ENCODE measurements at places on chromosomes 12 and 14.

GRCh38 chr12:3461391-3461790 lies 29.6 kb upstream of the PRMT8 start:
- ATAC-seq = no peak

GRCh38 chr12:108704527-108704926 lies 26.8 kb downstream of the CORO1C start:
- ATAC-seq = no peak

DNA sequence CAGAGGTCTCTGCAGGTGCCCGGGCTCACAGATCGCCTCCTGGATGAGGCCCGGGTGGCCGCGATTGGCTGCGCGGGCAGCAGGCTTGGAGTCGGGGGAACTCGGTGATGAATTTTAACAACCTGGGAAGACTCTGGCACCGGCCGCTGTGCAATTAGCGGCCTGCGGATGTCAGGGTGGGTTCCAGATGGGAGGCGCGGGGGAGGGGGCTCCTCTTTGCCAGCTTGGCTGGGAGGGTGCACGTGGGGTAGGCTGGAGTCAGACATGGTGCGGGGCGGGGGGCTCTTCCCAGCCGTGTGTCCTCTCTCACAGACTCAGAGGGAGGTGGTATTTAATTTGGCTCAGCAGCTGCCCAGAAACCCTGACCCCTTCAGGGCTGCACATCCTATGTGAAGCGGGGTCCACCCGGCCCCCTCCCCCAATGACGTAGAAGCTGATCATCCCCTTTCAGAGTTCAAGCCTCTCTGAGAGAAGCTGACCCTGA lies 81.4 kb downstream of the KIF26A start:
- no peak for ATAC-seq

DNA sequence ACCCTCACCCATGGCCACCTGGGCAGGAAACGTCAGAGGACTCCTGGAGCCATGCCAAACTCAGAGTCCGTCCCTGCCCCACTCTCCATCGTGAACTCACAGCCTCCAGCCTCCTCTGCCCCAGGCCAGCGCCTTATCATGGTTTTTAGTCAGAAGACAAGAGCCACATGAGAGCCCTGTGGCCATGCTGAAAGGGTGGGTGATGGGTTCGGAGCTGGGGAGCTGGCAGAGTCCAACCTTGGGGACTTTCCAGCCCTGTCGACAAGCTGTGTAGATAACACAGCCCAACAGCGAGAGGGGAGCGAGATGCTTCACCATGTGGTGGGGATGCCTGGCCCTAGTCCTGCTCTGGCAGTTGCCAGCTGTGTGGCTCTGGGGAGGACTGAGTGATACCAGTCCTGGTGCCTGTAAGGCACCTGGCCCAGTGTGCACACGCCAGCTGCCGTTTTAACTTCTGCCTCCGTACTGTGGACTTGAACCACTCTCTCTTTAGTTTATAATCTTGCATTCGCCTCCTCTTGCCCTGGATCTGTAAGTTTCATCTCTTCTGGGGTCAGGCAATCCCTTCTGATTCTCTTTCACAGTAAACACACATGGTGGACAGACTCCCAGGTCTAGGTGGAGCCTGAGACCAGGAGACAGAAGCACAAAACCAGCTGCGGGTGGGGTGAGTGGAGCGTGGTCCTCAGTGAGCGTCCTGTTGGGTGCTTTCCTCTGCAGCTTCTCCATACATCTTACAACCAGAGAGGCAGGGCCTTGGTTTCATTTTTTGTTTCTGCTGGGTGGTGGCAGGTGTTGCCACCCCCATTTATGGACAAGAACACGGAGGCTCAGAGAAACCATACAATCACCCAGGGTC lies 55.3 kb downstream of the RIN3 start:
- peak; percentile 15 for ATAC-seq

GRCh38 chr14:44316647-44317440 lies 190.2 kb downstream of the FSCB start:
- ATAC-seq = peak; percentile 96

GRCh38 chr12:15842108-15842507 lies 40.1 kb upstream of the STRAP start:
- no peak for ATAC-seq

DNA sequence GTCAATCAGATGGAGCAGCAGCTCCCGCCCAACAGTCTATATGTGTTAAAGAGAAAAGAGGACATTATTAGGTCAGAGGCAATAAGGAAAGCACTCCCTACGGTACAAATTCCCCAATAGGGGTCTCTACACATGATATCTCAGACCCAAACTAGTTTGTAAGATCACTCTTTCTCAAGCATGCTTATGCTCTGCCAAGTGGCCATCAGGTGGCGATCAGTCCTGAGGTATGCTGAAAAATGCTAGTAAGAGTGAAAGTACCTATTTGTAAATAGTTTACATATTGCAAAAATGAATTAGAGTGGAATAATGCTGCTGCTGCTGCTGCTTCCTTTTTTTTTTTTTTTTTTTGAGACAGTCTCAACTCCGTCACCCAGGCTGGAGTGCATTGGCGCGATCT lies 61.0 kb downstream of the CPM start:
- no peak for ATAC-seq

DNA sequence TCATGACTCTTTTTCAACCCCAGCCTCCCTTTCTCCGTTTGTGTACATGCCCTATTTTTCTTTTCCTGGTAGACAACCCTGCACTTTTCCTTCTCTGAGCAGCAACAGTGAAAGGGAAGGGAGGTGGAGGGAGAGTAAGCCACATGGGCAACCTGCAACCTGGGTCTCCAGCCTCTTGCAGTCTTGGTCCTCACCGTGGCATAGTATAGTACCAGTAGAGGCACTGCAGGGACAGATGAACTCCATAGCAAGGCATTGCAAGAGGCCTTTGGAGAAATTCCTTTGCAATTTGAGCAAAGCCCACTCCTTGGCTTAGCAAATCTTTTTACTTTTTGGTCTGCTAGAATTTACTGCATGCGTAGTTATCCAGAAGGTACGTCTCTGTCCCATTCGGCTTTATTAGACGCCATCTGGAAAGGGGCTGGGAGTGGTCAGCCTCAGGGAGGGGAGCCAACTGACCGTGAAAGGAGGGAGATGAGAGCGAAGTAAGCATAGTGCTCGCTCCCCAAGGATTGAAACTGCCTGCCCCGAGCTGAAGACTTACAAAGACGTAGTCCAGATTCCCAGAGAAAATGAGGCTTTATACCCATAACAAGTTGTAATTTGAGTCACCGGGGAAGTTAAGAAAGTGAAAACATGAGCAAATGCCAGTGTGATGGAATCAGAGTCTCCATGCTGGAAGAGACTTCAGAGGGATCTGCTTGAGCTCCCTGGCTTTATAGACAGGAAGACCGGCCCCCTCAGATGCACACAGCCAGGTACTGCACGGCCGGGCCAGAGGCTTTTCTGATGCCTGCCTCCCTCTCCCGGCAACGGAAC lies 332.0 kb downstream of the CACNA1C start:
- no peak for ATAC-seq

DNA sequence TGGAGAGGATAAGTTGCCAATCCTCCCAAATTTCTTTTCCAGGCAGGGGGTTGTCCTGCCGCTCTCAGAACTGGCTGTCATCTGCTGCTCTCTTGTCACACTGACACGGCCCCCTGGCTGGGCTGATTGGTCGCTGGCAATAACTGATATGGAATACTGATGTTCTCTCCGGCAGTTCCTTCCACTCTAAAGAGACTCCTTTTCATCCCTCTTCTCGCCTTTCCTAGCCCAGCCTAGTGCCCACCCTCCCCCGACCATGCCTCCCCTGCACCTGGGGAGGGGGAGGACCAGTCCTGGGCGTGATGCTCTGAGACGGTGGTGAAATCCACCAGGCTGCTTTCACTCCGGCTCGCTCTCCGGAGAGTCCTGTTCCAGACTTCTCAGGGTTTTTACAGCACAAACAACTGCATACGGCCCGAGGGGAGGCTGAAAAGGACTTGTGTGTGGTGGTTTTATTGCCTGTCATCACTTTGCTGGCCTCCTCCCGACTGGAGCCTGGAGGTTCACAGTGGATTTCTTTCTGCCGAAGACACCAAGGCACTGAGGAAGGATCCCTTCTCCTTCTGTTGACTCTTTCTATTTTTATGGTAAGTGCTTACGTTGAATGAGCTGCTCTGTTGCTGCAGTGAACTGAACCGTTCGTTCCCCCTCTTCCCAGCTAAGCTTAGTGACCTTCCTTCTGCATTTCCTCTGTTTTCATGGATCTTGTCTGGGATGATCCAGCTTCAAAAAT lies at the start of gene ANO4:
Gene ANO4 (plus strand): TSS at position 336 of the 733 bp plus-strand sequence. CDS start 107,010 bp downstream, outside the sequence.
- ATAC-seq = no peak

GRCh38 chr12:68630050-68630449 lies 19.4 kb downstream of the RAP1B start:
- ATAC-seq = peak; percentile 35

DNA sequence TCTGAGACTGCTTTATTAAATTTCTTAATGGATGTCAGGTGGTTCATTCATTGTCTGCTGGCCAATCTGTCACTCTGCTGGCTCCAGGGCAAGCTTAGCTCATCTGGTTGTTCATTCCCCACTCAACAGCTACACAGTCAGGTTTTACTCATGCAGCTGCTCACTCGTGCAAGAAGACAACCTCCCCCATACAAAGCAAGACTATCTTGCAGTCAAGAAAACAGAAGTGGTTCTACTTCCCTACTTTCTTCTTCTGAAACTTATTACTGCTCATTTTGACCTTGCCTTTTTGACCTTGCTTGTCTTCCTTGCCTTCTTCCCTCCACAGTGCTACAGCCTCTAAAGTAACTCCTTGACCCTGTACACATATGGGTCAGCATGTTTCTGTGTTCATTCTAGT lies 277.9 kb downstream of the SSPN start:
- peak; percentile 71 for ATAC-seq

DNA sequence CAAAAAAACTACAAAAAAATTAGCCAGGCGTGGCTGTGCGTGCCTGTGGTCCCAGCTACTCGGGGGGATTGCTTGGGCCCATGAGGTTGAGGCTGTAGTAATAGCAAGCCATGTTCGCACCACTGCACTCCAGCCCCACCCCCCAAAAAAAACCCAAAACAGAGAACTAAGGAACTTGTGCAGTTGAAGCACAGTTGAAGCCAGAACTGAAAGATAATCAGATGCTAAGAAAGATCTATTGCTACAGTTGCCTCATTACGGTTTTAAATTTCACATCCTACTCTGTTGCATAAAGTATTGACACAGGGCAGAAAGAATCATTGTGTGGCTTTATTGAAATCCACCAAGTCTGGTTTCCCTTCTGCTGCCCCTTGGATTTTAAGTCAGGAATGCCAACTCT lies 3.8 kb downstream of the CS start:
- ATAC-seq = no peak

GRCh38 chr12:45535610-45536180 lies 193.8 kb upstream of the ARID2 start:
- no peak for ATAC-seq

GRCh38 chr12:111155521-111155920 lies 213.4 kb downstream of the PHETA1 start:
- ATAC-seq = no peak

DNA sequence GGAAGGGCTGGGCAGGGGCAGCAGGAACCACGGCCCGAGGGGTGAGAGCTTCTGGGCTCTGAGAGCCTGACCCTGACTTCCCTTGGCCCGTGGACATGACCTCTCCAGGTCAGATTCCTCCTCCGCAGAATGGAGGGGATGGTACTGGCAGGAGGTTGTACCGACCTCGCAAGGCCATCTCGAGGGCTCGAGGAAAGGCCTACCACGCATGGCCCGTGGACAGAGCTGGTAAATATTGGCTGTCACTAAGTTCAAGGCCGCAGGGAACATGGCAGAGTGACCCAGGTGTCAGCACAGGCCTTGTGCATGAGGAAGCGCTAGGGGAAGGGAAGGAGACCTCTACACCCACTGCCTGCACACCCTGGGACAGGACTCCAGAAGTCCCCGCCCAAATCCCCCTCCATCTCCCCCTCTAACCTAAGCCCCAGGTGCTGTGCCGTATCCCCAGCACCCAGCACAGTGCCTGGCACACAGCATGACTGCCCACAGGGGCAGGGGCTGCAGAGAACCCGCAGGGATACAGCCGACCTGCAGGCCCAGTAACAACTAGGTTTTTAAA lies 54.9 kb upstream of the PPP2R5C start:
- peak; percentile 2 for ATAC-seq

DNA sequence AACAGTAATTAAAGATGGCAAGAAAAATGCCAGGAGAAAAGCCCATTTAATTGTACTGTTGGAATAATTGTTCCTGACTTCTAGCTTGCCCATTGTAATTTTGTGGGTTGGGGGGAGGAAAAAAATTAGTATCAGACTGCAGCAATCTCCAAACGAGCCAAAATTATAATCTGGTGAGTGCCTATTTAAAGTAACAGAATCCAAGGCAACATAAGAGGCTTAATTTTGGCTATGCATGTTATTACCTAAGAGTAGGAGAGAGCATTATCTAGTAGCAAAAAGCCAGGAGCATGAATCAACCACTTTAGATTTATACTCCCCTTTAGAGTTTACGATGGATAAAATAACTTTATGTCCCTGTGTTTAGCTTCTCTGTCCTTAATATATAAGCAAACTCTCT lies 14.6 kb upstream of the DENND5B start:
- ATAC-seq = no peak

DNA sequence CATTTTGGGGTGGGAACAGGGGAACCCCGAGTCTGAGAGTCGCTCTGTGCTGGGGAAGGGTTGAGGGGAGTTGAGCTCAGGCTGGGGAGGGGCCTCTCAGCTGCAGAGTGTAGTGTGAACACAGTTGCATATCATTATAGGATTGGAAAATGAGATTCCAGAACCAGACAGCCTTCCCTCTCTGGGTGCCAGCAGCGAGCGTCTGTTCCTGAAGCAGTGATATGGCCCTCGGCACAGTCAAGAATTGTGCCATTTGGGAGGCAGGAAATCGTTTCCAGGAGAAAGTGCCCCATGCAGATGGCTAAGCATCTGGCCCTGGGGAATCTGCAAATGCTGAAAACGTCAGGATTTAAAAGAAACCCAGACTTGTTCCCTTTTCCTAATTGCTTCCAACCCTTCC lies 70.4 kb upstream of the SFSWAP start:
- ATAC-seq = no peak

DNA sequence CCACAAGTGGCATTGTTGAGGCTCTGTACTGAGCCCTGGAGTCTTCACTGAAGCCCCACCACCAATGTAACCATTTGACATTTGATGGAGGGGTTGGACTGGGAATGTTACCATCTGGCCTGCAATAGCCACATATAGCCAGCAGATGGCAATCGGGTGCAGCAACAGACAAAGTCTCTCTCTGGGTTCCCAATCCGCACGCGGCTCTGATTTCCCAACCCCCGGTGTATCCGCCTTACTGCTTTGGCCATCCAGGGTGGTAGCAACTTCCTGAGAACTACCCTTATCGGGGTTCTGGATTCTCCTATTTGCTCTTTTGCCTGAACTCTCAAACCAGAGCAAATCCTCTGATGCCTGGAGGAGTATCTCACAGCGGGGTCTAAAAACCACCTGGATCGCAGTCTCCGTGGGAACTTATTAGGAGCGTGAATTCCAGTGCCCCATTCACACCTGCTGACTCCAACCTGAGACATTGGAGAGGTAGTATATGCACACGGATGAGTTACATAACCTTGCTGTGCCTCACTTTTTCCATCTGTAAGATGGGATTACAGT lies 14.2 kb downstream of the VRTN start:
- peak; percentile 86 for ATAC-seq

DNA sequence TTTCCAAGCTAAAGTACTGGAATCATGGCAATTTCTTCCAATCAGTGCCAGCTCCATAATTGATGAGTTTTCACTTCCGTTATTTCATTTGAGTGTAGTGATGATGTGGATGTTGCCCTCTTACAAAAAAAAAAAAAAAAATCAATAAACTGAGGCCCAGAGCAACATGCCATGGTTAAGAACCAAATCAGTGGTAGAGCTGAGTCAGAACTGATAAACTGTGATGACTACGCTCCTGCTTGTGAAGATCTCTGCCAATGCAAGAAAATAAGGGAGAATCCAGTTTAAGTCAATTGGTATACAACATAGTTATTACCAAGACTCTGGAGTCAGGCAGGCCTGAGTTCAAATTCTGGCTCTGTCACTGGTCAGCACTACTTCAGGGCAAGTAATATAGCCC lies 102.7 kb downstream of the GPR135 start:
- ATAC-seq = no peak
